ENCODE measurements at places on chromosomes 12 and 14.
A peak's percentile ranks its signal among the peaks of the same experiment; 100 is the strongest.

DNA sequence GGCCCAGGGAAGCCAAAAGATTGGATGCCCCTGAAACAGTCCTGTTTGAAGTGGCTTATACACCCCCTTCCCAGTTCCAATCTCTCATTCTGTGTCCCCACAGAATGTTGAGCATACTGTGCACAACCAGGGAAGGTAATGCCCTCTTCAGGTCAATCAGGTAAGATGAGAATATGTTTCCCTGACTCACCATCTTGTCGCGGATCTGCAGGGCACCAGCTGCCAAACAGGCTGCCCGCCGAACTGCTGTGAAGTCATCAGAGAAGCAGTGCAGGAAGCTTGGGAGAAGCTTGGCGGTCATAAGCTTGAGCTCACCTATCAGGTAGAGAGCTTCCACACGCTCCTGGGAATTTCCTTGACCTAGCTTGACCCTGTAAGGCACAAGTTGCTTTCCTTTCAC is 9.6 kb downstream of the RIOX1 start:
- DNase-seq = no peak

DNA sequence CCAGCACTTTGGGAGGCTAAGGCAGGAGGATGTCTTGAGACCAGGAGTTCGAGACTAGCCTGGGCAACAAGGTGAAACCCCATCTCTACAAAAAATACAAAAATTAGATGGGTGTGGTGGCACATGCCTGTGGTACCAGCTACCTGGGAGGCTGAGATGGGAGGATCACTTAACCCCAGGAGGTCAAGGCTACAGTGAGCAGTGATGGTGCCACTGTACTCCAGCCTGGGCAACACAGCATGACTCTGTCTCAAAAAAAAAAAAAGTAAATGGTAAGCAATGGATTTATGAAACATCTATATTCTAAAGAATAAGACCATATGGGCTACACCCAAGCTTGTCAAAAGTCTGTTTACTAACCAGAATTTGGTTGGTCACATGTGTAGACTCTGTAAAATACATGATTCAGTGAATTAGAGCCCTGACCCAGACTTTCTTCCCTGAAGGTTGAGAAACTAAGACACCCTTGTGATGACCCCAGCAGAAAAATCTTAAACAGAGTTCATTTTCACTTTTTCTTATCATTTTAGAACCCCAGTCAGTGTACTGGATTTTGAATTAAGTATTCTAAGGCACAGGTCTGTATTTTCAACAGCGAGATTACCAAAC is 12.1 kb downstream of the FGD6 start:
- no peak for DNase-seq

DNA sequence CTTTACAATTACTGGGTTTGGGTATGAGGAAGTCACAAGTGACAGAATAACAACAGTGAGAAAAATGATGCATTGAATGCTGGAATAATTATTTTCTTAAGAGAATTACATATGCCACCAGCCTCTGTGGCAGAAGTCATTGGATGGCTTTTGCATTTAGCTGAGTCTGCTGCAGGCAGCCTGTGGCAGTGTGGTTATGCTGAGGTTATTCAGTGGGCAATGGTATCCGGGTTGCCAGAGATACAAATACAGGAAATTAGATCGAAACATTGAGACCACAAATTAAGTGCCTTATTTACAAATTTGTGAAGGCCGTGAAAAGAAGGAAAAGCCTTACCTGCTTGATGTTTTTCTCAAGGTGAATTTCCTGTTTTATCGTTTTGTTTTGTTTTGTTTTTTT is 1050.0 kb downstream of the GALC start:
- no peak for DNase-seq

DNA sequence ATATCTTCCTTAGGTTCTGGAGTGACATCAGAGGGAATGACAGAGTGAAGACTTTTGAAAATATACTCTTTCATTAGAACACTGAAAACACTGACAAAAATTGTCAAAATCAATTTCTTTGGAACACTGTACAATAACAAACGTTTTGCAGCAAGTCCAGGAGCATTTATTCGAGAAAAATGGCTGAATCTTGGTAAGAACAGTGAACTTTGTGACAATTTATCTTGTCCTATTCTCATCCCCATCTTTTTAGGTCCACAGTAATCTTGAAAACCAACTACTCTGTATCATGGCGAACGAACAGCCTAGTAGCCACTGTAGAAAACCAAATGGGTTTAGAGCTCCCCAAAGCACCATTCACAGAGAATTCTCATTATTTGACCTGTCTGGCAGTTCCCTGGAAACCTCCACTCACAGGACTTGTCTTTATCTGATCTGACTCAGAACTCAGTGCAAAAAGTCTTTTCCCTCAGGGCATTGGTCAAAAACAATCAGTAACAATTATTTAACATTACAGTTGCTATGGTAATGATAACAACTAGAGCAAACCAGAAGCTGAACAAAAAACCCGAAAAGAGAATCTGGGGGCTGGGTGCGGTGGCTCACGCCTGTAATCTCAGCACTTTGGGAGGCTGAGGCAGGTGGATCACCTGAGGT is 20.3 kb upstream of the PPP2R5E start:
- DNase-seq = no peak

DNA sequence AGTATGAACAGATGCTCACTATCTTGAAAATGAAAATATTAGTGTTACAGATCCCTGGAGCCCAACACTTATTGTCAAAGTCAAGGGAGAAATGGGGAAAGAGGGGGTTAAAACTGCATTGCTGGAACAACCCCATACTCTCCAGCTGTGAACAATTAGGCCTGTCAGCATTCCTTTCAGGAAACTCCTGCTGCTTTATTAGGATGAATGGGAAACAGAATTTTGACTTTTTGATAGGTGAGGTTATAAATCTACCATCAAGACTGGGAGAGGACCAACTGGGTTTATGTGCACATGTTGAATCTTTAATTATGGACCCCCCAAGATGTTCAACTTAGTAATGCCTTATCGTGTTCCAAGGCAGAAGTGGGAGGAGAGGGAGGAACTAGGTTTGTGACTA is 85.0 kb downstream of the TMTC1 start:
- no peak for DNase-seq

GRCh38 chr12:124469193-124469888 is 98.1 kb downstream of the NCOR2 start:
- DNase-seq = no peak

DNA sequence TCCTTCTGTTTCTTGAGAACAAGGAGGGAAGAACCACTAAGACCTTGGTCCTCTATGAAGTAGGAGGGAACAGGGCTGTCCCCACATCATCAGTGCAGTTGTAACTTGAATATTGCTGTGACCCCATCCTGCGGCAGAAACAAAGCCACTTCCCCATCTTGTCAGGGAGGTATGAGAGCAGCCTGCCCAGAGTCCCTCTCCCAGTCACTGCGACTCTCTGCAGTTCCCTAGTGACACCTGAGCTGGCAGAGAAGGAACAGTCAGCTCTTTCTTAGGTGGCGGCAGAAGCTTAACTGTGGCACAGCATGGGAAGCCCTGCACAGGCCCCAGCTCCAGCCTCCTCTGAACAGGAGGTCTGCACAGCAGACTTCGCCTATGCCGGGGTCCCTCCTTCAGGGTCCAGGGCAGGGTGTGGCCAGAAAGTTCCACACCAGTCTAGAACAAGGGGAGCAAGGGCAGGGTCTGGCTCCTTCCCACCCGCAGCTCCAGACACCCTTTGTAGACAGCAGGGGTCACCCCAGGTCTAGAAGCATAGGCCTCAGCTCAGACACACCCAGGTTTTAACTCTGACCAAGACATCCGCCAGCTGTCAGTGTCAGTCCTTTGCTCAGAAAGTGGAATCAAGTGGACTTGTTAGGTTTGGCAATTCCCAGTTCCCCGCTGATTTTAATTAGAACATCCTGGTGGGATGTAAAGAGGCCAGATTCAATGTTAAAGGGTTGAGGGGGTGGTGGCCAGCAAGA is 36.8 kb downstream of the DEGS2 start:
- no peak for DNase-seq

- DNase-seq = no peak
Observed at GRCh38 chr14:61764342-61765122, 2.3 kb downstream of the SNAPC1 start.

GRCh38 chr12:132525833-132526455 is 36.0 kb downstream of the FBRSL1 start:
- DNase-seq = no peak

GRCh38 chr12:108846290-108846701 is 11.1 kb downstream of the SSH1 start:
- DNase-seq = no peak

DNA sequence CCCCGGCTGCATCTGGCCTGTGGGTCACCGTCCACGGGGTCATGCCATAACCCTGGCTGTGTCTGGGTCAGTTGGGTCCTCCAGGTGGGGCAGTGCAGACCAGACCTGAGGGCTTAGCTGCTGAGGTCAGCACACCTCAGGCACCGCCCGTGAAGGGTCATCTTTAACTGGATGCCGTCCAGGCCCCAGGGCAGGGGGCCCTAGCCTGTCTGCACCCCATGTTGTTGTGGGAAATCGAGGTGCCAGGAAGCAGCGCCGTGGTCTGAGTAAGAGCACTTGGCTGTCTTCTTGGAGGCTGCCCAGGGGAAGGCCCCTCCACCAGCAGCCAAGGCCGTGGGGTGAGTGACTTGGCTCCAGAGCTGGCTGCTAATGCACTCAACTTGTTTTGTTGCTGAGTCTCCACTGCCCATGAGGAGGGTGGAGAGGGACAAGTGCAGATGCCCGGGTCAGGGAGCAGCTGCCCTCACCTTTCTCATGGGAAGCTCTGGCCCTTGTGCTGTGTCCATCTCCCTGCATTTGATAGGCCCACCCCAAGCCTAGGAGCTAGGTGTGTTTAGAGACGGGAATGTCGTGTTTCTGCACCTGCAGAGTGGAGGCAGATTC is 317.2 kb downstream of the TMEM121 start:
- DNase-seq = no peak

DNA sequence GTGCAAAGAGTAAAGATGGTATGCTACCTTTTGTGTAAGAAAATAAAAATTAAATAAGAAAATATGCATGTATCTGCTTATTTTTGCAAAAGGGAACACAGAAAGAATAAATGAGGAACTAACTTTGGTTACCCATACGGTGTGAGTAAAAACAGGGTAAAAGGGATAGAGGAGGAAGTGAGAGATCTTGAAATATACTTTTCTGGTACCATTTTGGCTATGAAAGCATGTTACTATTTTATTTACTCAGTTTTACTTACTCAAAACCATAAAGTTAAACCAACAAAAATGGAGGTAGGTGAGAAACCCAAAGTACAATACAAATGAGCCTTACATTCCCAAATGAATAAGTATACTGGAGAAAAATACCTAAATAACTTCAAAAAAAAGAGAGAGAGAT is 122.0 kb upstream of the EGLN3 start:
- DNase-seq = no peak

GRCh38 chr12:3989218-3989550 is 116.0 kb upstream of the PARP11 start:
- DNase-seq = no peak

DNA sequence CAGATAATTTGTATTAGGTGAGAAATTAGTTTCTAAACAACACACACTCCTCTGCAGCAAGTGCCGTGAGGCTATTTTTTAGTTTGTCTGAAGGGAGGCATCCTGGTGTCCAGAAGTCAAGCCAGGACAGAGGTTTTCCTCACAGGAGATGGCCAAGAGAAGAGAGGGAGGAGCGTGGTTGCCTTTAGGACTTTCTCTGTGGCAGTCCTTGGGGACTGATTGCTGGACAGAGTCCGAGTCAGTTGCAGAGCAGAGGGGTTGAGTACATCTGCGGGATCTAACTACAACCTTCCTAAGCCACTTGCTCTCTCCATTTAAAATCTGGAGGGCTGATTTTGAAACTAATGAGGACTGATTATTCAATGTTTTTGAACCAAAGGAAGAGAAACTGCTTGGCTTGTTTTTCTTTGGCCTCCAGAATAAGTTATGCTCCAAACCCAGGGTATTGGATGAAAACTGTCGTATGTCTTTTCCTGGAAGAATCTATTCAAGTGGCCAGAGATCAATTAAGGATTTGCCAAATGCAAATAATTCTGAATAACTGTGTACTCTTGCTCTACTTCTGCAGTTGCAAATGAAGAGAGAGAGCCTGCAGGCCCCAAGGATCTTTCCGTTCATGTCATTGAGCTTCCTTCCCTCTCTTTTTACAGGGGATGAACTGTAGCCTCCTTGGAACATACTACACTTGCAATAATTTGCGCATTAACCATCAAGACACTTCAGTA is 1.2 kb downstream of the SLCO1C1 start:
- no peak for DNase-seq

GRCh38 chr14:79057333-79057732 is 887.2 kb downstream of the NRXN3 start:
- no peak for DNase-seq

- DNase-seq = no peak
Observed at GRCh38 chr14:105659935-105660527, 133.6 kb downstream of the TMEM121 start.

DNA sequence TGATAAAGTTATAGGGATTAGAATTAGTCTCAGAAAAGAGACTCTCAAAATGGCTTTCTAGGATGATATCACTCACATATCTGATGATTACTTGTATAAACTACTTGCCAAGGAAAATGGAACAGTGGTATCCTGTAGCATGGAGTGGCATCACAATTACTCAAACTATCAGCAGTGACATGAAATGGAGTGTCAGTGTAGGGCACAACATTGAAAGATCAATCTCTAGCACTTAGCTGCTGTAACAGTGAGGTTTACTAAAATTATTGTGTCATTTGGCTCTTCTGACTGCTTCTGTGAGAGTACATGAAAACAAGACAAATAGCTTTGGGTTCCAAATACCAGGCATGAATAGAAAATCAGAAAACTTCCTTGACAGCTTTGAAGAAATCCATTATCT is 6.7 kb upstream of the MAP4K5 start:
- no peak for DNase-seq

- DNase-seq = peak; percentile 99
Observed at GRCh38 chr14:49892636-49893308, at the start of gene ARF6. Gene ARF6 (plus strand): TSS chr14:49893082. CDS start chr14:49893737, 655 bp downstream.

DNA sequence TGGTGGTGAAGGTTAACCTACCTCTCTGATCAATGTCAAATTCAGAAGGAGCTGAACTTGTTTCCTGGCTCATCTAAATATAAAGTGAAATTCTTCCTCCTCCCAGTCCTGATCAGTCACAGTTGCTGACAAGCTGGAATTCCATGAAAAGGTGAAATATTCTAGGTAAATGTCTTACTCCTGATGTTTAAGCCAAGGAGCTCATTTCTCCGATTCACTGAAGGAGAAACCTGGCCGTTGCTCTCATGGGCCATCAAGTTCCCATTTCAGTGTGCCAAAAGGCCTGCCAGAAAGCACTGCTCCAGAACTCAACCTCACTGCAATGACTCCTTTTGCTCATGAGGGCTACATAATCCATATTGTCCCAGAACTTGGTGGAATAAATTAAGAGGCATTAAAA is 707.5 kb downstream of the GALC start:
- no peak for DNase-seq

Data from SHP77 (cell line).